ENCODE measurements at places on chromosomes 1 and 21.

GRCh38 chr1:101216623-101217022 lies 20.2 kb upstream of the S1PR1 start:
- DNase-seq = no peak

DNA sequence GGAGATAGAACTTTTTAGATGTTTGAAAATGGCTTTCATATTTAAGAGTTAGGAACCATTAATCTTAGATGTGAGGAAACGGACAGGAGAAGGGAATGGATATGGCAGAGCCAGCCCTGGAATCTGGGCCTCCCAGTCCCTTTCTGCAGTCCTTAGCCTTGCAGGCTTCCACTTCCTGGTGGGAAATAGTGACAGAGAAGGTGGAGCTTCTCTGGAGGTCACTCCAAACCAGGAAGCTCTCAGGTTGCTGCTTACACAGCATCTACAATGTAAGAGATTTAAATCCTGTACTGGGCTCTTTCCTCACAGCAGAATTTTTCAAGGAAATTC lies 2.5 kb downstream of the S100A11 start:
- DNase-seq = no peak

GRCh38 chr1:50593515-50593914 lies 170.3 kb upstream of the DMRTA2 start:
- no peak for DNase-seq

DNA sequence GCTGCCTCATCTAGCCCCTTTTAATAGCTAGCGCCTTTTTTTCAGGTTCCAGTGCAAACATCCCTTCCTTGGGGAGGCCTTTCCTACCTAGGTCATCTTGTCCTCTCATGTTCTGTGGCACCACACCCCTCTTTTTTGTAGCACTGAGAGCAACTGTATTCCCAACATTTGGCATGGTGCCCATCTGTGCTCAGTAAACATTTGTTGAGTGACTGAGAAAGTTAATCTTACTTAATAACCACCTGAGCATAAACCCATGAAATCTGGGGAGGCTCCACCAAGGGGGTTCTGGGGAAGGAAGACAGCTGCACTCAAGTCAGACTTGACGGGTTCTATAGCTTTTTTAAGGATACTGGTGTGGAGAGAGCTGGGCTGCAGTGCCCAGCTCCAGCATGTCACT lies 90.0 kb downstream of the NOS1AP start:
- no peak for DNase-seq

DNA sequence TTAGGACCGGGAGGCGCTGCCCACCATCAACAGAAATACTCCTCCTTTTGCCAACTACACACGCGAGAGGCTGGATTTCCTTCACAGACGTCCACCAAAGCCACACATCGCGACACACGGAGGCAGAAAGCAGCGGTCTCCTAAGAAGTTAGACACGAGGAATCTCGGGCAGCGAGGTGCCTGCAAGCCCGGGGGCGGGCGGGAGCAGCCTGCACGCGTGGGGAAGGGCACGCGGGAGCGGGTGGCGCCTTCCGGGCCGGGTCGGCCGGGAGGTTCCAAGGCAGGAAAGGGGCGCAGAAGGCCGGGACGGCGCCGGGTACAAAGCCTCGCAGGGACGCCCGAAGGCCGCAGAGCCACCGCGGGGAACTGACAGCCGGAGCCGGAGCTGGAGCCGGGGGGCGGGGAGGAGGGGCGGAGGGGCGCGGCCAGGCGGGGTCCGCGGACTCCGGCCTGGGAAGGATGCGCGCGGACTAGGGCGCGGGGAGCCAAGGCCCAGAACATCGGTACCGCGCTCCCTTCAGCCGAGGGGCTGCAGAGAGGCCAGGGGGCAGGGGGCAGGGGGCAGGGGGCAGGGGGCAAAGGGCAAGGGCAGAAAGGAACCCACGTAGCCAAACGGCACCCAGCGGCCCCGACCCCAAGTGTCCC lies 722 bp downstream of the NPHP4 start:
- peak; percentile 32 for DNase-seq

- no peak for DNase-seq
Observed at GRCh38 chr1:169025412-169025811, 81.1 kb upstream of the ATP1B1 start.

DNA sequence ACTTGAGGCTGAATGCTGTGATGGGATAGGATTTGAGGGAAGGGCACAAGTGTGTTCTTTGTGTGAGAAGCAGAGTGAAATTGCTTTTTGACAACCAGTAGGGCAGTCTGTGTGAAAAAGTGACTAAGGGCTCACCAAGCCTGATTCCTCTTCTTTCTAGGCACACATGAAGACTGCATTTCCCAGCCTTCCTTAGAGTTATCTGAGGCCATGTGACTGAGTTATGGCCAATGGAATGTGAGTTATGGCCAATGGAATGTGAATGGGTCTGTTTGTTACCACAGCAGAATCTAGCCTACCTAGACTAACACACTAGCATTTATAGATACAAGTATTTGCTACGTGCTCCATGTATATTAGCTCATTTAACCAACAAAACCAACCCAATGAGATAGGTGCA lies 35.3 kb upstream of the DIRAS3 start:
- DNase-seq = no peak

- no peak for DNase-seq
Observed at GRCh38 chr1:12464045-12464461, 154.0 kb downstream of the DHRS3 start.

DNA sequence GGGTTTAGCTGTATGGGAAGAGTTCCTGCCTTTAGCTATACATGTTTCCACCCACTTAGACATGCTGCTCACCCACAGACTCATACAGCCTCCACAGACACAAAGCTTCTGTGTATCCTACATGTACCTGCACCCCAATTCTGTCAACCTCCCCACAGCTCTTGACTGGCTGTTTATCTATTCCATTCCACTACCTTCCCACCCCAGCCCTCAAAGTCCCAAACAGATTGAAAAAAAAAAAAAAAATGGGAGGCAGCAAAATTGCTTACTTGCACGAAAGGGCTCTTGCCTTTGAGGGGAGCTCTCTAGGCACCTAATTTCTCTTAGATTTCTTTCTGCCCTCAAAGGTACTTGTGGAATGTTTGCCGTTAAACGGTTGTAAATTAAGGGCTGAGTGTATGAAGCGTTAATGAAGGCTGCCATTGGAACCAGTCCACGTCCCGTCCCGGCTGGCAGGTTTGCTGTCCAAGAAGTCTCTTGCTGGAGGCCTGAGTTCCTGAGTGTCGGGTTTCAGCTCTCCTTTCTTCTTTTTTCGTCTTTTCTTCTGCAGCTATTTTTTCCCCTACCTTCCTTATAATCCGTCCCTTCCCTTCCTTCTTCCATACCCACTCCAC lies 43.6 kb downstream of the PBX1 start:
- no peak for DNase-seq

- no peak for DNase-seq
Observed at GRCh38 chr1:183739741-183740271, 65.1 kb upstream of the RGL1 start.

- no peak for DNase-seq
Observed at GRCh38 chr1:9198538-9199361, 35.8 kb upstream of the H6PD start.

DNA sequence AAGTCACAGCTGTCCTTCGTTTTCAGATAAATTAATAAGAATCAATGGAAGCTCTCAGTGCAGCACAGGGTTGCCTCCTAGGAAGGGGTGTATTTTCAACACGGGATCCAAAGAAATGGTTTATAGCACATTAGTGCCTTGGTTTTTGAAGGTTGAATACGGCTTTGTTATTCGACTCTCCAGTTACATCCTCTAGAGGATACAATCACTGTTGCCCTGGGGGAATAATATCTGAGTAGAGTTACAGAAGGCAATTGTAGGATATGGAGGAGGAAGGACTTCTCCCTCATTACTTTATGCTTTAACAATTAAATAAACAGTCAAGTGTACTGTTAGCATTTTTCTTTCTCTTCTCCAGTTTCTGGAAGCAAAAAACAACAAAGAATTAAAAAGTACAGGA lies 14.3 kb upstream of the ZNF326 start:
- no peak for DNase-seq

DNA sequence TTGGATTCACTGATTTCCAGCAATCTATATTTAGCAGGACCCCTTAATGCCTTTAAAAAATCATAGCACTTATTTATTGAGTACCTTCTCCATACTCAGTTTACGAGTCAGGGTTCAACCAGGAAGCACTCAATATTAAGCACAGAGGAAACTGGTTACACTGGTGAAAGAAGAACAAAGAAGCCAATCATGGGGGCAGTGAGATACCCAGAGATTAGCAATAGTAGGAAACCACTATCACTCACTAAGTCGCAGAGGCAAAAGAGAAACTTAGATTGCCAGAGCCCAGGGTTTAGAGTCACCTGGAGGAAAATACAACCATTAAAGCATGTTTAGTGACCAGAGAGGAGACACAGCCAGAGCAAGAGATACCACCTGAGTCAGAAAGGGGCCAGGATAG lies 670.5 kb upstream of the USP24 start:
- DNase-seq = no peak

Data from activated naive CD4-positive, alpha-beta T cell (primary cell).